A549 treated with CORT108297 at 1 μM for 4 hours (cell line): ENCODE measurements at places on chromosomes 12 and 14. TPM values are rescaled to one million over a fixed set of nuclear protein-coding genes. Genes with fewer than 3 reads are reported as not detected.

Gene TTC9
- 1.9 to 2.4 TPM (median 2.2 TPM) in 5 replicates for total RNA-seq

Gene RHOJ
- not detected in 5 replicates for total RNA-seq

Gene OTUB2
- total RNA-seq, result 3.8 to 6.0 TPM (median 4.2 TPM) in 5 replicates

Gene FOXG1
- 0.06 to 0.15 TPM (median 0.11 TPM) in 5 replicates for total RNA-seq

Gene KRT73
- total RNA-seq, result not detected in 5 replicates

Gene IL31
- total RNA-seq, result not detected in 5 replicates

Gene EIF2S1
- 225 to 410 TPM (median 236 TPM) in 5 replicates for total RNA-seq

Gene KMT2D
- 34.1 to 40.1 TPM (median 36.7 TPM) in 5 replicates for total RNA-seq

Gene KRT83
- 3.4 to 6.5 TPM (median 5.6 TPM) in 5 replicates for total RNA-seq

Gene ADIPOR2
- 49.3 to 57.0 TPM (median 51.4 TPM) in 5 replicates for total RNA-seq

Gene EXD2
- 10.9 to 13.3 TPM (median 12.5 TPM) in 5 replicates for total RNA-seq

Gene PTPRB
- 0.54 to 1.2 TPM (median 0.78 TPM) in 5 replicates for total RNA-seq

Gene SMIM41
- total RNA-seq, result not detected in 5 replicates

Gene CACNA1C
- 0.02 to 0.15 TPM (median 0.09 TPM) in 3 of 5 replicates, not detected in the others for total RNA-seq

Gene DIO3
- 0.03 to 0.08 TPM (median 0.03 TPM) in 3 of 5 replicates, not detected in the others for total RNA-seq

Gene BCAT1
- total RNA-seq, result 8.8 to 11.7 TPM (median 9.4 TPM) in 5 replicates

Gene PDE3A
- total RNA-seq, result 2.4 to 4.3 TPM (median 3.7 TPM) in 5 replicates

Gene LBHD2
- 0.12 to 0.39 TPM (median 0.27 TPM) in 3 of 5 replicates, not detected in the others for total RNA-seq

Gene SLCO1B3
- 12.1 to 16.8 TPM (median 13.8 TPM) in 5 replicates for total RNA-seq

Gene CLEC4D
- not detected in 5 replicates for total RNA-seq

Gene EFS
- not detected in 5 replicates for total RNA-seq

Gene MFAP5
- total RNA-seq, result 0.09 to 0.25 TPM (median 0.14 TPM) in 3 of 5 replicates, not detected in the others

Gene ZNF891
- 0.28 to 0.44 TPM (median 0.41 TPM) in 5 replicates for total RNA-seq

Gene TMEM63C
- total RNA-seq, result 0.78 to 1.4 TPM (median 0.96 TPM) in 5 replicates

Gene PIWIL1
- total RNA-seq, result 0.03 to 0.10 TPM in 2 of 5 replicates, not detected in the others
